ENCODE measurements at places on chromosomes 2 and 18.

DNA sequence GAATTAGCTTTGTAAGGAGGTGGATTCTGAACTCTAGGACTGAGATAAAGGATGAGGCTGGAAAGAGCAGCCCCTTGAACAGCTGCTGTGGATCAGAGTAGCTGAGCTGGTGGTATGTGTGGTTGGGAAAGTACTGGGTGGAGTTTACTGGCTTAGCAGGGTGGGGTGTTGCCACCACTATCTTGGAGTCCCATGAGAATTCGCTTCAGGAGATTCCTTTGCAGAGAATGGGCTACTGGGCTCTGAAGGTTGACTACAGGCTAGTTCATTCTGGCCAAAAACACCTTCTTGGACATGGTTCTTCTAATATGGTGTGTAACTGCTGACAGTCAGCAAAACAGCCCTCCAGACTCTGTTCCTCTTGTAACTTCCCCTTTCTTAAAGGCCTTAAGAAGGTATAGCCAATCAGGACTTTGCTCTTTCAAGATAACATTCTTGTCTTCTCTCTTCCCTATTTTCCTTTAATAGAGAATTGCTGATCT, 52.7 kb downstream of the TET3 start:
- no peak for DNase-seq

- DNase-seq: no peak
Observed at GRCh38 chr18:63306819-63307550, 12.6 kb downstream of the BCL2 start.

- DNase-seq: no peak
Observed at GRCh38 chr2:136098441-136098840, 19.5 kb downstream of the CXCR4 start.

DNA sequence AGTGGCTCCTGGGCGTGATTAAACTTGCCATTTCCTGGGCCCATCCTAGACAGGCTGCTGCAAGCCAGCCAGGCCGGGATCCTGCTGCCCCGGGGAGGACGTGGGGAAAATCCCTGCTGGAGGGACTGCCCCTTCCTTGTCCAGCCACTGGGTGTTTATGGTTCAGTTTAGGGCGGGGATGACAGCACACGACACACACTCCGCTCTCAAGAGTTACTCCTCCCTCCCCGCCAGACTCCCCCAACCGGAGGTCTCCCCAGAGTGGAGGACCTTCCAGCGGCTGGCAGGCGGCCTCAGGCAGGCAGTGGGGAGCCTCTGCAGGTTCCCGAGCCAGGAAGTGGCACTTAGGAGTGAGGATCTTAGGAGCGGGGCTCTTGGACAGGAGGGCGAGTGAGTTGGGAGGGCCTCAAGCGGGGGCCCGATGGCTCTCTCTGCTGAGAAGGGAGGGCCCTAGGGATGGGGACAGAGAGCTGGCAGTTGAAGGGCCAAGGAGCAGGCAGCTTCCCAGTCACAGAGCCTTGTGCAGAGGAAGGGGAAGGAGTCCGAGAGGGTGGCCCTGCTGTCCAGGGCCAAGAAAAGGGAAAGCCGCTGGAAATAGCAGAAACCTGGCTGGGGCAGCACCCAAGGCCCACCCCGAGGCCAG, 5.7 kb upstream of the GPR35 start:
- DNase-seq: no peak

DNA sequence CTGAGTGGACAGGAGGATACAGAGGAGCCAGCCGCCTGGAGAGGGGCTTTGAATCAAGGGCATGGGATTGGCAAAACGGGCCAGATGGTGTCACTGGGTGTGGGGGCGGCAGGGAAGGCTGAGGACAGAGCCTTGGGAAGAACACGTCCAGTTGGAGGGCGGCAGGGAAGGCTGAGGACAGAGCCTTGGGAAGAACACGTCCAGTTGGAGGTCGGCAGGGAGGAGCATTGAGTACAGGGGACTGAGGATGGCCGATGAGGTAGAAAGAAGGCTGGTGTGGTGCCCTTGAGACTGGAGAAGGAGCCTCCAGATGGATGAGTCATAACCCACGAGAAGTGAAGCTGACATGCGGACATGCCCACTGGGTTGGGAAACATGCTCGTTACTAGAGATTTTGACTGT, 4.5 kb downstream of the HES6 start:
- DNase-seq: no peak

GRCh38 chr2:112529757-112530156, 12.5 kb upstream of the POLR1B start:
- no peak for DNase-seq

DNA sequence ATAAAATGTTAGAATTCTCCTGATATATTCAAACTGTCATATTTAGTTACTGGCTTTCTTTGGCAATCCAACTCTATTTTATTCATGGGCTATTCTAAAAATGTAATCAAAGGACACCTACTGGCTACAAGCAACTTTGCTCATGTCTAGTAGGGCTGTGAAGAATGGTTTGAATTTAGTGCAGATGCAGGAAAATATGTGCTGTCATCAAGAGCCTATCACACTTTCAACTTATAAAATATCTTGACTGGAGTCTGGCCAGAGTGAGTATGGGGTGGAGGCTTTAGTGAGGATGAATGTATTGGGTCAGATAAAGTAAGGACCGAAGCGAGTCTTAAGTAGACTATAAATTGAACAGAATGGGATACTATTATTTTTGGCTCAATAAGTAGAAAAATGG, 343.4 kb upstream of the SPRED2 start:
- DNase-seq: no peak

All from stimulated activated CD8-positive, alpha-beta memory T cell treated with anti-CD3 and anti-CD28 coated beads, Interleukin-2, amount 100 ng/mL, for 48 hours (primary cell).